ENCODE measurements at places on chromosomes 16 and 17.
A peak's percentile ranks its signal among the peaks of the same experiment; 100 is the strongest.

GRCh38 chr16:85959686-85960085, 60.7 kb downstream of the IRF8 start:
- DNase-seq = no peak

GRCh38 chr16:73059779-73060615, 12.1 kb upstream of the ZFHX3 start:
- no peak for DNase-seq

- no peak for DNase-seq
Observed at GRCh38 chr16:82454152-82454551, 172.6 kb upstream of the CDH13 start.

- DNase-seq = no peak
Observed at GRCh38 chr17:55265311-55266021, 706 bp downstream of the HLF start.

DNA sequence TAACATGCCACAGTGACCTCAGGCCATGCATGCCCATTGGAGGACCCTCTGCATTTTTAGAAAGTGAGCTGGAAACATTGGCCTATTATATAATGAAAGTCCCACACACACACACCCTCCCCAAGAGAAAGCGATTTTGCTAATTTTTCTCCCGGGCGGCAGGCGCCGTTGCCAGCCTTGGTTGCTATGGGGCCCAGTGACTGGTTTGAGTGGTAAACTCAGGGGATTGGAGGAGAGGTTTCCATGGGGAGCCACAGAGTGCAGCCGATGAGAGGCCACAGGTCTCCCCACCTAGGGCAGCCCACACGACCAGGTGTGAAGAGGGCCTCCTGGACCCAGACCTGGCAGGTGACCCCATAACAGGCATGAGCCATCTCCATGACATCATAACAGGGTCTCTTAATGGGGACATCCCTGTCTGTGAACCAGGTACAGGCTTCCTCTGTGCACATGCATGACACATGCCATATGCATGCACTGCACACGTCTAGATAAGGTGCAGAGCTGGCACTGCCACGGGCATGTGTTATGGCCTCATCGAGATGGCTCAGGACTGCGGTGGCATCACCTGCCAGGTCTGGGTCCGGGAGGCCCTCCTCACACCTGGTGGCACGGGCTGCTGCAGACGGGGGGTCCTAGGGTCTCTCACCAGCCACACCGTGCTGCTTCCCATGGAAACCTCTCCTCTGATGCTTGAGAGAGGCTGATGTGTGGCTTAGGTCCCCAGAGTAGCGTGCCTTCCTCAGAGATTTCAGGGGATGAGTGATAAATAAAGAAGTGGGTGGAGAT, 144.1 kb downstream of the RBFOX3 start:
- DNase-seq = no peak

DNA sequence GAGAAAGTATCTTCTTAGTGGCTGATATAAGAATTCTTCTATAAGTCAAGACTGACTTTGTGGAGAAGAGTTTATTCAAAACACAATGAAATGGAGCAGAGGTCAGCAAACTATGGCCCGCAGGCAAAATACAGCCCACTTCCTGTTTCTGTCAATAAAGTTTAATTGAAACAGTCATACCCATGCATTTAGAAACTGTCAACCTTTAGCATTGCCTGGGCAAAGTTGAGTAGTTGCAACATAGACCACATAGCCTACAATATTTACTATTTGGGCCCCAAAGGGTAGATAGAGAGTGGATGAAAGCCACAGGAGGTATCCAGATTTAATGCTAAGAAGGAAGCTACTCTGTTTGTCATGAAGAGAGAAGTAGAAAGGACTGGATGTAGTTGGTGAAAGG, 38.0 kb downstream of the ACSM2B start:
- DNase-seq = no peak

- DNase-seq = no peak
Observed at GRCh38 chr16:65749506-65749905, 617.0 kb upstream of the CDH5 start.

DNA sequence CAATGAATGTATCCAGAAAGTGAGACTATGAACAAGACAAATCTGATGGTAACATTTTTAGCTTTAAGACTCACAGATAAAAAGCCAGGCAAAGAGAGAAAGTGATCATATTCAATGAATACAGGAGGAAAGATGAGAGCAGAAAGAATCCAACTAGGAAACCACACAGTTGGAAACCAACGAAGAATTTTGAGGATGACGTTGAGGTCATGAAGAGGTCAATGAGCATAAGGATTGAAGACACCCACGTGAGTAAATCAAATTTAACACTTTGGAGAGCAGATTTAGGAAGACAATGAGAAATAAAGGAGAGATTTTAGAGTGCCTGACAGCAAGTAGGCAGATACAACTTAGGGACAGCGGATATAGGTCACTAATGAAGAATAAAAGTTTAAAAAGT, 948.1 kb downstream of the KCNJ2 start:
- DNase-seq = no peak

DNA sequence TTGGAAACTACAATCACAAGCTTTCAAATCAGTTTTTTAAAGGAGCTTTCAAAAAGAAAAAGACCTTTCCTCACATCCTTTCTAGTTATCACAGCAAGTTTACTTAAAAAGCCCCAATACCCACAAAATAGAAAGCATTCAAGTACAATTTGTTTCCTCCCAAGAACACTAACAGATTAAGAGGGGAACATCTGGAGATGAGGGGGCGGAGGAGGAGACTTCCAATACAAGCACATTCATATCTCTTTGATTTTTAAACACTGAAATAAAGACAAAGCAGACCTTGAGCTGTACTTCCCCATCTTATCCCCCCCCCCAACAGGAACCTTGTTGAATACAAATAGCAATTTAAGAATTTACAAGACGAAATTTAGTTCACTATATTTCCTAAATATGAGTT, 2.0 kb downstream of the YWHAE start:
- DNase-seq = no peak

- DNase-seq = no peak
Observed at GRCh38 chr17:75589919-75590303, 2.3 kb downstream of the MYO15B start.

DNA sequence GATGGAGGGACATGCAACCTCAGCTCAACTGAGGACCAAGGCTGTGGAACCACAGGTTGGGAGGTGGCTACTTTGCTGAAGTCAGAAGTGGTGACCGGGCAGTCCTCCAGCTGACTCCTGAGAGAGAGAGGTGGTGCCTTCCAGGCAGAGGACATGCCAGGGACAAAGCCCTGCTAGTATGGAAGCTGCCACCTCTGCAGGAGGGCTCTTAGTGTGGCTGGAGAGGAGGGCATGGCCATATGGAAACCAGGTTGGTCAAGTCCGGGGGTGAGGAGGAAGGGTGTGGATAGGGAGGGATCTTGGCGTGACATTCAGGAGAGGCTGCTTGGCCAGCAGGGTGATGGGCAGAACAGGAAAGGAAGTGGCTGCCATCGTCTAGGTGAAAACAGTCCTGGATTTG, 5.7 kb downstream of the C16orf86 start:
- no peak for DNase-seq

DNA sequence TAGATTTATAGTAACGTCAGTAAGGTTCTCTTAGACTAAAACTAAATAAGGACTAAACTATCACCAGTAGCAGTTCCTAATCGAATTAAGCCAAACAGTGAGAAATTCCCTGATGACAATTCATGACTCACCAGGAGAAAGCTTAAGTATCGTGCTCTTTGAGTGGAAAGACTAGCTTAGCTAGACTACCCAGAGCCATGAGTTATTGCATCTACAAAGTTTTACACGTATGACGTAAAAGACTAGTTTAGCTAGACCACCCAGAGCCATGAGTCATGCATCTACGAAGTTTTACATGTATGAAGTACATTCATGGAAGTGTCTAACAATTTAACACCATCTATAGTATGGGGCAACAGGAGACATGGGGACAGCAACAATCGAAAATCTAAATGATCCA, 36.6 kb downstream of the UBE2G1 start:
- no peak for DNase-seq

DNA sequence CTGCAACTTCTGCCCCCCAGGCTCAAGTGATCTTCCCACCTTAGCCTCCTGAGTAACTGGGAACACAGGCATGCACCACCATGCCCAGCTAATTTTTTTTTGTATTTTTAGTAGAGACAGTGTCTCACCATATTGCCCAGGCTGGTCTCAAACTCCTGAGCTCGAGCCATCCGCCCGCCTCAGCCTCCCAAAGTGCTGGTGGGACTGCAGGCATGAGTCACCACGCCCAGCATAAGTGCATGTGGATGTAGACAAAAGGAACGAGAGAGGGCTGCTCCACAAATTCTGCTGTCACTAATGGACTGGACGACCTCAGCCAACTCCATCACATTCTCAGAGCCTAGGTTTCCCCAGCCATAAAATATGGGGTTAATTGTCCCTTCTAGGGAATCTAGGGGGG, 7.7 kb upstream of the SP2 start:
- DNase-seq = no peak

- DNase-seq = no peak
Observed at GRCh38 chr16:14193316-14193871, 122.3 kb downstream of the MRTFB start.

DNA sequence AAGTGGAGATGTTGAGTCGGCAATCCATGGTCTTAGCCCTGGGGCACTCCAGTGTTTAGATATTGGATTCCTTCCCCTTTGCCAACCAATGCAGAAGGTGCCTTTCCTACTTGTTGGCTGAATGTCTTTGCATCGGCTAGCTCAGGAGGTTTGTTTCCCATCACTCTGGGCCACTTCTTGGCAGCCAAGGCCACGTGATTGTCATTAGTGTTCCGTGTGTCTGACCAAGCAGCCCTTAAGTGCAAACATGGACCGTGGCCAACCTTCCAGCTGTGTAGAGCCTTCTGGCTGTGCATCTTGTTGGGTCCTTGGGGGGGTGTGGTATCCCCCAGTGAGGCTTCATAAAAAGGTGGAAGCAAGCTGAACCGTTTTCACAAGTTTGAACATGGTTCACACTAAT, 66.0 kb downstream of the GNAO1 start:
- no peak for DNase-seq

GRCh38 chr16:85988723-85989313, 89.9 kb downstream of the IRF8 start:
- DNase-seq = no peak

GRCh38 chr16:49455991-49456745, 82.6 kb downstream of the C16orf78 start:
- no peak for DNase-seq

GRCh38 chr16:73724503-73724902, 572.1 kb upstream of the PSMD7 start:
- no peak for DNase-seq

GRCh38 chr17:76132574-76133338, 8.3 kb downstream of the FOXJ1 start:
- DNase-seq = no peak

DNA sequence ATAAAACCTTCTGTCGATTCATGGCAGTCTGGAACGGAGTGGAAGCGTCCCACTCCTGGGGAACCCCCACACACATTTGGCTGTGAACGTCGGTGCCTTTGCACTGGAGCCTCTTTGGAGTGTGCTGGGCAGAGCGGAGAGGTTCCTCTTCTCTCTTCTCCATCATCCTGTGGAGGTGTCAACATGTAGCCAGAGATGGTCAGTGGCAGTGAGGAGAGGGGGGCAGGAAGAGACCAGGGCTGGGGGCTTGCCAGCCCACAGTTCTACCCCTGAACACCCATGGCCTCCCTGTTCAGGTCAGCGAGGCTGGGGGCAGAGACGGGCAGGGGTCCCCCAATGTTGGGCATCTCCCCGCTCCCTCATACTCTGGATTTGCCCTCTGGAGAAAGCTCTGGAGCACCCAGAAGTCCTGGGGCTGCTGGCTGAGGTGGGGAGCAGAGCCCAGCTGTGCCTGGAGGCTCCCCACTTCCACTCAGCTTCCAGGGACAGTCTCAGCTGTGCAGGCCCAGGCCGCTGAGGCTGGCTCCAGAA, 223.7 kb downstream of the SEC14L1 start:
- DNase-seq = no peak

GRCh38 chr16:50274326-50275097, 8.2 kb downstream of the ADCY7 start:
- no peak for DNase-seq

DNA sequence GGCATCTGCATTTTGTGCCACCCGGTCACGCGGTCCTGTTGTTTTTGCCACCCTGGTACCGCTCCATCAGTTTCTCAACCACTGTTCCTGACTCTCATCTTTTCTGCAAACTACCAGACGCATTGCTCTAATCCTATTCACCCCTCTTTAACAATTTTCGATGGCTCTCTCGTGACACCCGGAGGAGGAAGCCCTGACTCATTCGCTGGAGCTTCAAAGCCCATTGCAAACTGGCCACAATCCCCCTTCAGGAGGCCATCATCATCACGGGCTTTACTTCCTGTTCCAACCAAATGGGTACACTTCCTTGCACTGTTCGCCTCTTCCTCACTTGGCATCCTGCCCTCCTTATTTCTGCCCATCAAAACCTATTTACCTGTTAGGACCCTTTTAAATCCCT, 155.3 kb downstream of the RGS9 start:
- no peak for DNase-seq

- no peak for DNase-seq
Observed at GRCh38 chr16:57390636-57391295, 13.8 kb upstream of the CCL17 start.

GRCh38 chr16:56241596-56241995, 50.3 kb downstream of the GNAO1 start:
- no peak for DNase-seq

DNA sequence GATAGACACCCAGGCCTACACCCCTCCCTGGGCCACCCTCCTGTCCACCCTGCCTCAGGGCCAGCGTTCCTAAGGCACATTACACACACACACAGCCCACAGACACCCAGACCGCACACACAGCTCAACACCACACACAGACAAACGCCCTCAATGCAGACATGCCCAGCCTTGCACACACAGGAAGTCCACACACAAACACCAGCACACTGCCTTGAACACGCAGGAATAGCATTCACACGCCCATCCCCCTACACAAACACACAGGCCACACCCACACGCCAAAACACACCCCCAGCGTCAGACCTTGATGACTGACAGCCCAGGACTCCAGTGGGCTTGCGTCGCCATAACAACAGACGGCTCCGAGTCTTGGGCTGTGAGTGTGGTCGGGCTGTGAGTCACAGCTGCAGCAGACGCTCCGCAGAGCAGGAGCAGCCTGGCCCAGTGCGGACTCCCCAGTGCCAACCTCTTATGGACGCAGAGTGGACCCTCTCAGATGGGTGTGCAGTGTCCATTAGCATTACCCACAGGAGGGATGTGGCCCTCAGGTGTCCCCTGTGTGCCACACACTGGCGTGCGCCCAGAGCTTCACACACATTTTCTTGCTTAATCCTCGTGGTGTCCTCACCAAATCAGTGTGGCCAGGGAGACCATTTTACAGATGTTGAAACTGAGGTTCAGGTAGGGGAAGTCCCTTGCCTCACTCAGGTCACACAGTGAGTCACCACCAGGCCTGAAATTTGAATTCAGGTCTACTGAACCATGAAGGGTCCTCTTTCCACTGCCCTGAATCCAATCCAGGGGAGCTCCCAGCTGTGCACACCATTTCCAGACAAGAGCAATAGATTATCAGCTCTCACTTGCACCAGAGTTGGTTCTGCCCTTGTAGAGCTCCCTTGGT, 17.8 kb upstream of the RAI1 start:
- peak; percentile 65 for DNase-seq

GRCh38 chr16:16071631-16072244, 122.3 kb downstream of the ABCC1 start:
- no peak for DNase-seq
